ENCODE measurements at places on chromosomes 5 and 9.

GRCh38 chr5:86152988-86153560 lies 464.7 kb upstream of the COX7C start:
- DNase-seq, result no peak

DNA sequence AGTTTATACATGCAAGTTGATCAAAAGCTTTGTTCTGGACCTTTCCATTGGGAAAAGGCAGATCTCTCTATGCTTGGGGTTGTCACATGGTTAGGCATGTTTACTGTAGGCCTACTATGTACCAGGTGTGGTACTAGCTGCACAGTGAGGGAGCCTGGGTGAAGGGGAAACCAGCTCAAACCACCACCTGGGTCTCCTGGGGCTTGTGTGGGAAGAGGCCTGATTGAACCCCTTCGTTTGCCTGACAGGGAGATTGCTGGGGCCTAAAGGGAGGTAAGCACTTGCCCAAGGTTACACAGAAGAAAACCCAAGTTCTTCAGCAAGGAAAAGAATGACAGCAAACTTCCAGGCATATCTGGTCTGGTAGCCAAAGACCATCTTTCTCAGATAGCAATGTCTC lies 145.9 kb downstream of the MELK start:
- no peak for DNase-seq

DNA sequence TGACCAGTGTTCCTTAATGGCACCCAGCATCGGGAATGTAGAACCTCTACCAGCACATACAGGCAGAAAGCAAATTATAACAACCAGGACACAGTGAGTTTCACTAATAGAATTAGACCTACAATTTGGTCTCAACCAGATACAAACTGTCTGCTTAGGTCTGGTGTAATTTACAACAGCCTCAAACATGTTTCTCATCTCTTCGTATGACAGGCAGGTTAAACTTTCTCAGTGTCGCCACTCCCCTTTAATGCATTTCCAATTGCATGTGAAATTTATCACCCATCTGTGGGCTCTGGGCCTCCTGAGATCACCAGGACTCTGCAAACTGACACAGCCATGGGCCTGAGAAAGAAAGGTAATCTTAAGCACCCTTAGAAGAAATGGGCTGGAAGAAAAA lies 218.7 kb downstream of the DCP2 start:
- DNase-seq, result no peak

- DNase-seq, result no peak
Observed at GRCh38 chr9:114685951-114686350, 4.0 kb upstream of the TEX48 start.

DNA sequence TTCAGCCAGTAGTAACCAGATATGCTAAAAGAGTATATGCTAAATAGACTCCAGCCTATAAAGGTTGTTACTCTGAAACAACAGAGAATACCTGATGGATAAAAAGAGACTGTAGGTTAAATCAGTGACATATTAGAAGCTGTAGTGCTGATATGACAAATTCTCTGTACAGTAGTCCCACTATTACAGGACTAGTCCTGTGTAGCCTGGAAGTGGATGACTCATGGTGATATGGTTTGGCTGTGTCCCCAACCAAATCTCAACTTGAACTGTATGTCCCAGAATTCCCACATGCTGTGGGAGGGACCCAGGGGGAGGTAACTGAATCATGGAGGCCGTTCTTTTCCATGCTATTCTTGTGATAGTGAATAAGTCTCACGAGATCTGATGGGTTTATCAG lies 276.2 kb upstream of the POU5F2 start:
- DNase-seq, result no peak

DNA sequence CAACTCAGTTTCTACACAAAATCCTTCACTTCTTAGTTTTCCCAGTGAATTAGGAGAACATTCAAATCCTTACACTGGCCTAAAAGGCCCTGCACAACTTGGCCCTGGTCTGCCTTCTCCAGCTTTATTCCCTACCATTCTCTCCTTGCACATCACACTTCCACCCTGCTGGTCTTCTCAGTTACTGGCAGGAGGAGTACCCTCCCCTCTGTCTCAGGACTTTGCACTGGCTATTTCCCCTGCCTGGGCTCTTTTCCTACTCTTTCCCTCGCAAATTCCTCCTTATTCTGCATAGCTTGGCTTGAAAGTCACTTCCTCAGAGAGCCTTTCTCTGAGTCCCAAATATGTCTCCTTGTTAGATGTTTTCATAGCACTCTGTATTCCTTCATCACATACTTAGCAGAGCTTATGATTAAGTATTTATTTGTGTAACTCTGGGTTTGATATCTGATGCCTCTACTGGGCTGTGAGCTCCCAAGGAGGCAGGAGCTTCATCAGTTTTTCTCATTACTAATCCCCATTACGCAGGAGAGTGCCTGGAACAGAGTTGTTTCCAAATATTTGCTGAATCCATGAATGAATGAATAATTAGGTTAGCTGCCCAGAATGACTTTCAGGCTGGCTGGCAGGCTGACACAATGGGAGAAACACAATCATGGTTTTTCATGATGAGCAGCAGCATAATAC lies 159.8 kb upstream of the KLF9 start:
- DNase-seq, result no peak

DNA sequence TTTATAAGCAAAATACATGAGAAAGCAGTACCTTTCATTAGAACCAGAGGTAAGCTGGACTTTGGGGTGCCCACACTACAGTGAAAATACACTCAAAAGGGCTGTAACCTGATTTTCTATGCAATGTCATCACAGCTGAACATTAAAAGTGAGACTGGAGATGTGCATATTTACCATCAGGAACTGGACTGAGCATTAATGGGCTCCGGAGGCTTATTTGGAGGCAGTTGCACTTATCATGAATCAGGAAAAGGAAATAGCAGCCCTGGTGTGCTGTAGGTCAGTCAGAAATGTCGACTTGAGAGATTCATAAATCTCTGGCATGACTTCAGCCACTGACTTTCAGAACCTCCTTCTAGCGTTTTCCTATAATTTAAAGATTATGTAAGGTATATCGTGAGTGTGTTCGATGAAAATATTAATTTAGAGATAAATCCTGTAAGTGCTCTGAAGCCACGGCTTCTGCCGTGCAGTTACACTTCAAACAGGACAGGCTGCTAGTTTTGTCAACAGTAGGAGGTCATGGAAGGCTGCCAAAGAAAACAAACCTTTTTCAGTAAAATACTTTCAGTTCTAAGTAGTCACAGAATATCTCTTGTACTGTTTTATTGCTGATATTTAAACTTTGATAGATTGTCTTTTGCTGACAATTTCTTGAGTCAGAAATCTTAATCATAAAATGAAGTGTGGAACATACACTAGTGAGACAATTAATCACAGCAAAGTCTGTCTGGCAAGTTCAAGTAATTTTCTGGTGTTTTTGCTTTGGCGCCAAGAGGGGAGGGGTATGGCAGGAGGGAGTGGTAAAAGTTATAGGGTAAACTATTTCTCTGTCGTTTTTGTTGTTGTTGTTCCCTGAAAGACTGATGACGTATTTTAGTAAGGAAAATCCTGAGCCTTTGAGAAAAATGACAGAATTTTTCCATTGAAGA lies 939.7 kb downstream of the NR2F1-AS1 start:
- no peak for DNase-seq

DNA sequence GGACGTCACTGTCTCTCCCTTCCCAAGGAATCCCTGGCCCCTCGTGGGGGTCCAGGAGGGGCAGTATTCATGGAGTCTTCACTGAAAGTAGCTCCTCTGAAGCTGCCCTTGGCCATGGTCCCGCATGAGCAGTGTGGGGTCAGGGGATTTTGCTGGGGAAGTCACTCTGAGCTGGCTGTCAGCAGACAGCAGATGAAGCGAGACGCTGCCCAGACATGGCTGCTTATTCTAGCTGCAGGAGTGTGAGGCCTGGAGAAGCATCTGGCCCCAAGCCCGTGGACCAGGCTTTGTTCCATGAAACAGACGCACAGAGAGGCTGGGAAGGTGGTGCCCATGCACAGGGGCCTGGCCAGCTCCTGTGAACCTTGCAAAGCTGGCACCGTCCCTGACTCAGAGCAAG lies 21.5 kb upstream of the ASS1 start:
- DNase-seq, result no peak

GRCh38 chr9:112731971-112732370 lies 14.1 kb upstream of the INIP start:
- DNase-seq, result no peak

DNA sequence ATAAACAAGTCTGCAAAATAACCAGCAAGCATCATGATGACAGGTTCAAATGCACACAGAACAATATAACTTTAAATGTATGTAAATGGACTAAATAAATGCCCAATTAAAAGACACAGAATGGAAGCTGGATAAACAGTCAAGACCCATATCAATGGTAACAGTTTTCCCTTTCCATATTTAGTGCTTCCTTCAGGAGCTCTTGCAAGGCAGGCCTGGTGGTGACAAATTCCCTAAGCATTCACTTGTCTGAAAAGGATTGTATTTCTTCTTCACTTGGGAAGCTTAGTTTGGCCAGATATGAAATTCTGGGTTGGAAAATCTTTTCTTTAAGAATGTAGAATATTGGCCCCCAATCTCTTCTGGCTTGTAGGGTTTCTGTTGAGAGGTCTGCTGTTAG lies 120.2 kb upstream of the RASA1 start:
- no peak for DNase-seq

- no peak for DNase-seq
Observed at GRCh38 chr5:54793468-54794134, 191.8 kb downstream of the ESM1 start.

DNA sequence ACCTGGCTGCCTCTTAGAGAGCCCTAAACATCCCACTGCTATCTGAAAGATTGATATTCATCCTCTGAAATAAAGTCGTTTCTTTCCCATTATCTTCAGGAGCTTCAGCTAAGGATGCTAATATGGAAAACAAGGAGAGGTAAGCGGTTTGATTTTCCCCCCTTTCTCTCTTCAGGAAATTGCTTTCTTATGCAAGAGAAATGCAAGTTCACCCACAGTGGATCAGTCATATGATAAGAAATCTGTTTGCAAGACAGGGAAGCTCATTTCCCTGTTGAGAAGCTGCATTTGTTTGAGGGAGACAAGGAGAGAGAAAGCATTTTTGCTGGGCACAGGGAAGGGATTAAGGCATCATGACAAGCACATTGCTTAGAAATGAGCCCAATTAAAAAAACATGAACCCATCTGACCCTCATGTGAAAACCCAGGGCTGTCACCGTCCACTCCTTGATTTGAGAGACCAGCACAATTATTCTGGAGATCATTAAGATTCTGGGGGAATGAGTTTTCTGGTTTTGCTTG lies 53.7 kb upstream of the BOD1 start:
- no peak for DNase-seq

DNA sequence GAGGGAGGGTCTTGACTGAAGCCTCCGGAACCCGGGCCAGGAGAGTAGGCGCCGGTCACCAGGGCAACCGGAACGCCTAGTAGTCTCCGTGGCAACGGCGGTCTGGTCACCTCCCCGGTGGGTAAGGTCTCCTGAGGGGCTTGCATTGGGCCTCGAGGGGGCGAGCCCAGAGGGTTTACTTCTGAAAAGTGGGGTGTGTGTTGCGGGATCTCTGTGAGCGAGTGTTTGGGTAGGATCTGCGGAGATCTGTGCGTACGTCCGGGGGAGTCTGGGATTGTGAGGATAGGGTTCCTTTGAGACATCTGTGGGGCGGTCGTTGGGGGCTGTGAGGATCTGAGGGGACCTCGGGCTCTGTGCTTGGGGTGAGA lies at the start of gene FAM221B:
Gene FAM221B (minus strand): TSS at position 17 of the 368 bp plus-strand sequence. CDS start 2,571 bp downstream, outside the sequence.
- DNase-seq, result no peak

DNA sequence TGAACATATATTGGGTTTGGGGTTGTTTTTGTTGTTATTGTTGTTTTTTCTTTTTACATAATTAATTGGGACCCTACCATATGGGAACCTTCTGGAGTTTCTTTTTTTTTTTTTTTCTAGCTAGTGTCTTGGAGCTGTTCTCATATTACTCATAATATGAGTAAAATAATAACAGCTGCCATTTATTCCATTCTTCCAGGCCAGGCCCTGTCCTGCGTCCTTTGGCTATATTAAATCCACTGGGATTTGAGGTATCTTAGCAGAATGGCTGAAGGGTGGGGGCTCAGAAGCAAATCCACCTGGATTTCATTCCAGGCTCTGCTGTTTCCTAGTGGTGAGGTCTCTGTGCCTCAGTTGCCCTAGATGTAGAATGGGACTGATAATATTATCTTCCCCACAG lies 47.2 kb upstream of the RPL26L1 start:
- DNase-seq, result no peak

- DNase-seq, result no peak
Observed at GRCh38 chr9:76162086-76162730, 232.0 kb downstream of the RFK start.

- no peak for DNase-seq
Observed at GRCh38 chr5:41835645-41836044, 34.6 kb downstream of the OXCT1 start.

DNA sequence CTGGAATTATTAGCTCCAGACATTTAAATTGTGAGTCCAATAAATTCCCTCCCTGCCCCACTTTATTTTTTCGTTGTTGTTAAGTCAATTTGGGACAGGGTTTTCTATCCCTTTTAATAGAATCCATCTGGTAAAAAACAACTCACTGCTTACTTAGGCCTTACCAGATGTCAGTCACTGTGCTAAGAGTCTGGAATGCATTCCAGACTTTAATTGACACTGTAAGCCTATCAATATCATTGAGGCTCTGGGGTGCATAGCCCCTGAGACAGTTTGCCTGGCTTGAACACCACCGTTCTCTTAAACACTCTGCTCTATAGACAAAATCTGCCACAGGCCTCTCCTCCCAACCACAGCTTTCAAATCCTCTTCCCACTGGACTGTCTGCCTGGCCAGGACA lies 175.9 kb downstream of the NSG2 start:
- no peak for DNase-seq

GRCh38 chr5:172835290-172835993 lies 1.4 kb downstream of the ERGIC1 start:
- no peak for DNase-seq

DNA sequence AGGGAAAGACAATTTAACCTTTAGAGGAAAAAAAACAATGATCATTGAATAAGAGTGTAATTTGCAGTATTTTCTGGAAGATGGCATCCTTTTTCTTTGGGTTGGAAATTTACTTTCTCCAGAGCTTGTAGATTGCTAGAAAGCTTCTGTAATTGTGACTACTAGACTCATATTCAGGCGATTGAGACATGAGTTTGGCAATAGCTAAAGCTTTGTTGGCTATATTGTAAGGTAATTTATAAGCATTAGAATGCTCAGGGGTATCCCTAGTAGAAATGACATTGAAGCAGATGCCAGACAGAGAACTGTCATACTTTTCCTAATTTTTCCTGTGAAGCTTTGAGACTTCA lies 115.3 kb downstream of the UNC13B start:
- no peak for DNase-seq

- DNase-seq, result no peak
Observed at GRCh38 chr9:84677080-84677479, 7.6 kb downstream of the NTRK2 start.

- DNase-seq, result no peak
Observed at GRCh38 chr5:59069438-59070079, 486.7 kb downstream of the RAB3C start.

- DNase-seq, result no peak
Observed at GRCh38 chr9:92696619-92697018, 26.7 kb upstream of the IPPK start.
